KG1 (cell line): ENCODE measurements at places on chromosomes 11 and 22.

- no peak for DNase-seq
These were observed 28.0 kb upstream of the OR8B8 start for GRCh38 chr11:124473476-124473875.

GRCh38 chr11:83172551-83172950 lies 15.6 kb downstream of the PCF11 start:
- DNase-seq, result no peak

- DNase-seq, result no peak
These were observed 421.8 kb downstream of the ETS1 start for GRCh38 chr11:128165572-128165971.

- no peak for DNase-seq
These were observed 518.6 kb downstream of the MIAT start for GRCh38 chr22:27175974-27176373.
